ENCODE measurements at places on chromosomes 13 and 19. TPM values are rescaled to one million over a fixed set of nuclear protein-coding genes. Genes with fewer than 3 reads are reported as not detected.

DNA sequence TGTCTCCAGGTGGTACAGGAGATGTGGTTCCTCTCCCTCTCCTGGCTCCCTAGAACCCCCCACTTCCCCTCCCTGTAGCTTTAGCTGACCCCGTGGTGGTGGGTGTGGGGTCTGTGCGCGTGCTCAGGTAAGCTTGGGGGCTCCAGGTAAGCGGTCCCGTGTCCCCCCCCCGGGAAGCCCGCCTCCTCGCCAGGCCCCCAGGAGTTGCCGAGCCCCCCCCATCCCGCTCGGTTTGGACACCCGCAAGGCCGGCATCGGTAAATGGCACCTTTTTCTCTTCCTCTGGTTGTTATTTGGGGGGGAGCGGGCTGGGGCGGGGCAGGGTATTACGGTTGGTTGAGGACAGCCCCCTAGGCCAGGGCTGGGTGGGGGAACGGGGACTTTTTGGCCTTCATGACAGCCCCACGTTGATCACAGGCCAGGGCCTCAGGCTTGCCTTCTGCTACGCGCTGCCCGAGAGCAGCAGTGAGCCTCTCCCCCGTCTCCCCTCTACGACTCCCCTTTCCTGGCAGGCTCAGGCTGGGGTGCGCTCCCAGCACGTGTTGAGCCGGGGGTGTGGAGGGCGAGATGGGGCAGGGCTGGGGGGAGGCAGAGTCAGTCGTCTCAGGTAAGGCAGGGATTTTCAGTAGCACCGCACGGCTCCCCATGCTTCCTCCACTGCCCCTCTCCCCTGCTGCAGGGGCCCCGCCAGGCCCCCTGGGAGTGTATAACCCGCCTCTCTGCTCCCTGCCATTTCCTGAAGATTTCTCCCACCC, 10.7 kb upstream of the LIN7B start:
- no peak for DNase-seq

DNA sequence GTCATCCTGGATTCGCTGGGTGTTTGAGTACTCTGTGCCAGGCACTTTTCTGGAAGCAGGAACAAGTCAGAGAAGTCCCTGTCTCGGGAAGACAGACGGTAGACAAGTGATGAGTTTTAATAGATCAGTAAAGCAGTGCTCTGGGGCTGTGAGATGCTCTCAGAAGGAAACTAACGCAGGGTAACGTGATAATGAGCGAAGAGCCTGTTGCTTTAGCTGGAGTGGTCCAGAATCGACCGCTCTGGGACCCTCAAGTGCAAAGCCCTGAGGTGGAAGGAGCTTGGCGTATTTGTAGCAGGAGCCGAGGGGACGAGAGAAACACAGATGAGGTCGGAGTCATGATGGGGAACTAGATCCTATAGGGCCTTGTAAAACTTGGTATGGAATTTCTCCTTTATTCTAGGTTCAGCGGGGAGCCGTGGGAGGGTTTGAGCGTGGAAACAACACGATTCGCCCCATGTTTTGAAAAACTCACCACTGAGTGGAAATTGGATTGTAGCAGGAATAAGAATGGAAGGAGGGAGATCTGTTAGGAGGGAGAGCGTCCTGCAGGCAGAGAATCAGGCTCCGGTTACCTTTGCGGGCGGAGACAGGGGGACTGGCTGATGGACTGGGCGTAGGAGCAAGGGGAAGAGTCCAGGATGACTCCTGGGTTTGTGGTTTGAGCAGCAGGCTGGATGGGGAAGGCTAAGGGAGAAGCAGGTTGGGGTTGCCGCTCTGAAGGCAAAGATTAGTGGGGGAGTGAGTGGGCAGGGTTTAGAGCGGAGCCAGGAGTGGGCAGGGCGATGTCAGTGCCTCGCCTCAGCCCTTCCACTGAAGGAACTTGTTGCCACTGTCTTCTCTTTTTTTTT, 763 bp downstream of the POLD1 start:
- DNase-seq, result peak; percentile 42

- no peak for DNase-seq
These were observed 3.5 kb downstream of the FZR1 start for GRCh38 chr19:3509566-3509989.

- no peak for DNase-seq
These were observed 116.5 kb downstream of the NUFIP1 start for GRCh38 chr13:44872751-44873150.

GRCh38 chr19:41746593-41747227, 8.6 kb upstream of the CEACAM6 start:
- peak; percentile 46 for DNase-seq

DNA sequence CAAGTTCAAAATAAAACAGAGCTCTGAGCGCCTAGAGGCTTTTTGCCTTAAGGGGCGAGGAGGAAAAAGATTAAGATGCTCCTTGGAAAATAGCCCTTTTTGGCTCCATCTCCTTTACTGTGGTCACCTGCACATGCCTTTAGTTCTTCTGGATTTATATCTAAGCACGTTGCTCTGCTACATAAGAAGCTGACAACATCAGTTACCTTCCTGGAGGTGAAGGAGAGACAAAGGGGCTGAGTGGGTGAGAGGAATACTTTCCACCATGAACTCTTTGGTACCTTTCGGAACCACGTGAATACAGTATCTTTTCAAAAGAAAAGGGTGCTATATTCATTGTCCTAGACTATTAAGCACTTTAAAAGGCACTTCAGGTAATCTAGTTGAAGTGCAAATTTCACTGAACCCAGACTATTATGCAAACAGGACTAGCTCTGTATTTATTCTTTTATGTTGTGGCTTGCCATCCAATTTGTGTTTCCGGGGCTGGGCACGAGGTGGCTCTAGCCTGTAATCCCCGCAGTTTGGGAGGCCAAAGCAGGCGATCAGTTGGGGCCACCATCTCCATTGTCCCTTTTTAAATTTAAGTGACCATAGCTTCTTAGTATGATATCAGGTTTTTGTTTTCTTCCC, 201.5 kb downstream of the TM9SF2 start:
- no peak for DNase-seq

DNA sequence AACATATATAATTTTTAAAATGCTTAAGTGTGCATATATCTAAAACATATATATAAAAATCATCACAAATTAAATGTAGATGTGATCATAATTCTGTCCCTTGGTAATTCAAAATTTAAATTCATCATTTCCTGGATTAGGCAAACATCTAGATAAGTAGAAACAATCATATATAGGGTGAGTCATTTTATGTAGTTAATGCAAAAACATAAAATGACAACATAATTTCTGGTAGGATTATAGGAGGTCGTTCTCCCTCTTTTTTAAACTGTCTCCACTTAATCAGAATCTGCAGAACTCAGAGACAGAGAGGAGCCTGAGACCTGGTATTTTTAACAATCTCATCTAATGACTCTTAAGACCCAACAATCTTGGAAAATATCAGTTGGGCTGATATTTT, 333.4 kb downstream of the KCTD12 start:
- DNase-seq, result no peak

GRCh38 chr19:28960586-28960985, 252.4 kb downstream of the UQCRFS1 start:
- DNase-seq, result no peak

POSTN gene
- total RNA-seq, result not detected

PEG3 gene
- total RNA-seq, result 545 TPM

TRPM4 gene
- total RNA-seq, result 1.2 TPM

TNFSF9 gene
- total RNA-seq, result not detected

EHD2 gene
- 9.0 TPM for total RNA-seq

PTGER1 gene
- total RNA-seq, result 1.7 TPM

GIPR gene
- 0.38 TPM for total RNA-seq

Data from SJCRH30 (cell line).